ENCODE measurements at places on chromosomes 7 and 10.
A peak's percentile ranks its signal among the peaks of the same experiment; 100 is the strongest.

DNA sequence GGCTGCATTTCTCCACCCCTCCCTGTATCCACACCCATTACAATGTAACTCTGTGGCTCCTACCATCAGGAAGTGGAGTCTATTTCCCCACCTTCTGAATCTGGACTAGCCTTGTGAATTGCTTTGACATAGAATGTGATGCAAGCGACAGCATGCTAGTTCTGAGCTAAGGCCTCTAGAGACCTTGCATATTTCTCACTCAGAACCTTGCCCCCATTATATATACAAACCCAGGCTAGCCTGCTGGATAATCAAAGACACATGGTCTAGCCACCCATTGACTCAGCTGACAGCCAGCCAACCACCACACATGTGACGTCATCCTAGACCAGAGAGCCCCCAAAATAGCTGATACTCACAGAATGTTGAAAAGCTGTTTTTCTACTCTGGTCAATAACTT, 77.9 kb downstream of the CCDC71L start:
- no peak for DNase-seq

GRCh38 chr7:111765751-111766643, 203.7 kb upstream of the IMMP2L start:
- no peak for DNase-seq

DNA sequence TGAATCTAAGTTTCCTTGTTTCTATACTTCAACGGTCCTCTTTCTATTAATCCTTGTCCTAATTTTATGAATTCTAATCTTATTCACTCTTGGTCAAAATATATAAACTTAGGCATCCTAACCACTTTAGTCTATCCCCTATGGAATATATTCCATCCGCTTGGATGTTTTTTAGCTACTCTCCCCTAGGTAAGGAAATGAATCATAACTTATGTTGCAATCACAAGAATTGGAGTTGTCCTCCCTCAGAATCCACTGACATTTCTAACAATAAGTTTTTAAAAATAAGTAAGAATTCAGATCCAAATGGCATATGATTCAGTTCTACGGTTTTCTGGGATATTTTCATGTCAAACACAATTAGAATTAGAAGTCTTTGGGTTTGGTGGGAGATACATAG, 1081.6 kb downstream of the SORCS1 start:
- DNase-seq: no peak

DNA sequence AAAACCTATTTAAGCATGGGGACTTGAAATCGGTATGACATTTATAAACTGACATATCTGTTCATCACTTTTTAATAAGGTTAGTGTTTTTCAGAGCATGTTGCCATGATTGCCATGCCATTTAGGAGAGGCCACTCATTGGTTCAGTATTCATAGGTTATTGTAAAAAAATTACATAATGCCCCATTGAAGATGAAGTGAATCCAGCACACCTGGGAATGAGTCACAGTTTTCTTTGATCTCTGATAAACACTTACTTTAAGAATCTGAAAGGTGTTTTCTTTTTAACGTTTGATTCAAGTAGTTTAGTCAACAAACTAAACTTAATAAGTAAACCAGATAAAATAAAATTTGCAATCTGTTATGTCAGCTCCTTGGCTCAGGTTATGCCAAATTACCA, 278.3 kb downstream of the ARL4A start:
- DNase-seq: no peak

DNA sequence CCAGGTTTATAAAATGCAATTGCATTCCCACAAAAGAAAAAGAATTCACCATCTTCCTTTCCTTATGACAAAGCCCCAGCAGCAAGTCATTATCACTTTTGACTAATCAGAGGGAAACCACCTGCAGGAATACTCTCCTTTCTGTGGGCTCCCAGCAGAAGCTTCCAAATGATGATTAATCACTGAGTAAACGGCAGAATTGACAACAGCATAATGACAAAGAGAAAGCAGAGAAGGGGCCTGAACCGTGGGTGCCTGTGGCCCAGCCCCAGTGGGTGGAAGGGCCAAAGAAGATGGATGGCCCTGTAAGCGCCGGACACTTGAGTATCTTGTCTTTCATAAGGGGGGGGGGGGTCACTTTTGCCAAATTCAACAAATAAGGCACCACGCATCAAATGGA, 152.4 kb upstream of the NRBF2 start:
- DNase-seq: peak; percentile 33

- no peak for DNase-seq
These were observed 11.8 kb downstream of the OR9A2 start for GRCh38 chr7:143015084-143015483.

DNA sequence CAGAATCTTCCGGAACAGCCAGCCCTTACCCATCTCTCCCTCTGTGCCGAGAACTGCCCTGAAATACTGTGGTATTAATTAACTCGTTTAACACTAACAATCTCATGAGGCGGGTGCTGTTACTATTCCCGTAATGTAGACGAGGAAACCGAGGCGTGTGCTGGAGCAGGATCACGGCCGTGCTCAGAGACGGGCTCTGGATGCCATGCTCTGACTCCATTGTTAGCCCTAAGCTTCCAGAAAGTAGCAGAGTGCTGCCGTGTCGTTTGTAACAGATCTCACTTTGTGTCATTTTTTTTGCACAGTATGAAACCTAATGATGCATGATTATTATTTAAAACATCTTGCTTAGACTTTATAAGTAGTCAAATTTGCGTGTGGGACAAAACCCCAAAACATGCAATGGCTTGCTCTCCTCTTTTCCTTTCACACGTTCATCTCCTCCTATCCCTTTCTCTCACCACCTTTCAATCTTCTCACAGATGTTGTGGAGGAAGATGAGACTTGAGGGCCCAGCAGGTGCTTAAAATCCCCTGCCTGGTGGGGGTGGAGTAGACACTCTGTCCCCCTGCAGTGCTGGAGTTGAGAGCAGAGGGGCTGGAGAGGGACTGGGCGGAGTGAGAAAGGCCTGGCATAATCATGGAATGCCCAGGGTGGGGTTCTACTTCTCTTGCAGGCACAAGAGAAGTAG, 482 bp upstream of the ACTR3C start:
- DNase-seq: peak; percentile 62

- DNase-seq: no peak
These were observed 70.0 kb downstream of the KLF6 start for GRCh38 chr10:3714967-3715366.

Measured in RKO (cell line).